ENCODE measurements at places on chromosomes 1 and 21.
A peak's percentile ranks its signal among the peaks of the same experiment; 100 is the strongest.

DNA sequence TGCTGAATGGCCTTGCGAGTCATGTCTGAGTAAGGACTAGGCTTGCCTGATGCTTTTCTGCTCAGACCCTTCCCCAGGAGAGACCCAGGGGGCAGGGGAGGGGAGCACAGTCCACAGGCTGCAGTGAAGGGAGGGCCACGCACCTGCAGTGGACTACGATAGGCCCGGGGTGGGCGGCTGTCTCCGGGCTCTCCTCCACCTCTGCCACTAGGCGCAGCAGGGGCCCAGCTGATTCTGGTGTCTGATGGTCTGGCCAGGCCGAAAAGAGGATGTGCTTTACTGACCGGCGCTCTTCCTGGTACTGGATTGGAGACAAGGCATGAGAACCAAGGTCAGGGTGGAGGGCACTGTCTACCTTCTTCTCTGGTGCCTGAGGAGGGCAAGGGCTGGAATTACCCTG, 7.9 kb upstream of the ARL8A start:
- no peak for DNase-seq

DNA sequence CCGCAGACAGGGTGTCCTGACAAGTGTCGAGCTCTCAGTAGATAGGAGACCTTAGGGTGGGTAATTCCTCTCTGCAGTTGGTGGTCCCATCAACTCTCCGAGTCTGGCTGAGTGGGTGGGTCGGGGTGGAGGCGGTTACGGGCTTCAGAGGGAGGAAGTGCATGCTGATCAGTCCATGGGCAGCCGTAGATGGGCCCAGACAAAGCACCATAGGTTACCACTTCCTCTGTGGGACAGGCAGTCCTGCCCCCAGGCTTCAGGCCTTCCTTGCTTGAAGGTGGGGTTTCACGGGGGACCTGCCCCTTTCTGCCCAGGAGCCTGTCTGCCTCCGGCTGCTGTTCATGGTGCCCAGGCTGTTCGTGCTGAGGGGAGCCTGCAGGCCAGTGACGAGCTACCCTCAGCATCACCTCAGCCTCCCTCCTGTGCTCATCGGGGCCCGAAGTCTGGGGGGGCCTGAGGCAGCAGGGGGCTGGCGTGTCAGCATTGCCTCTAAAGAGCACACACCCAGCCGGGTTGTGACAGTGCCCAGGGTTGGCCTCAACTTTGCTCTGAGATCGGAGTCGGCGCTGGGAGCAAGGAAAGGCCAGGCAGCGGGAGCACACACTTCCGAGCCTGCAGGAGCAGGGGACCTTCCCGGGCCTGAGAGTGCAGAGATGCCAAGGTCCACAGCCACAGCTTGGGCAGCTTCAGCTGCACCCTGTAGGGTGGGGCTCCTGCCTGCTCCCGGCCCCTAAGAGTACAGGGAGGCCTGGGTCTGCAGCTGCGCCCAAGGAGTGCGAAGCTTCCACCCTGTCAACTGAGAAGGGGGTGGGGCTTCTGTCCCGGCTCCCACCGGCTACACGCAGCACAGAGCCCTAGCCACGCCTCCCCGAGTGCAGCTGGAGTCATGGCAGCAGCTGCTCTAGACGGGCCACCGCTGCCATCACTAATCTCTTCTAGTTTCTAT, 225.4 kb upstream of the NRIP1 start:
- DNase-seq: no peak

DNA sequence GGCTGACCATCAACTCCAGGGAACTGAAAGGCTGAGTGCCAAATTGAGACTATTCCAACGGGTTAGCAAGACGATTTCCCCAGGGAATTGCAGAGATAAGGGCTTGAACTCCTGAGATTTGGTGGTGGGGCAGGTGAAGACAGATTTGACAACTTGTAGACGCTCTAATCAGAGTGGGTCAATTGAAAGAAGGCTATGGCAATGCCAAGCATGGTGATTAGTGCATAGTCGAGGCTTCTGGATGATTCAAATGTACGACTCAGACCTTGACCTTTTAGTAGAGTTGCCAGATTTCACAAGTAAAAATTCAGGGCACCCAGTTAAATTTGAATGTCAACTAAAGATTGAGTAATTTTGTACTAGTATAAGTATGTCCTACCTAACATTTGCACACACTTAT, 302.1 kb upstream of the SPAG17 start:
- no peak for DNase-seq

DNA sequence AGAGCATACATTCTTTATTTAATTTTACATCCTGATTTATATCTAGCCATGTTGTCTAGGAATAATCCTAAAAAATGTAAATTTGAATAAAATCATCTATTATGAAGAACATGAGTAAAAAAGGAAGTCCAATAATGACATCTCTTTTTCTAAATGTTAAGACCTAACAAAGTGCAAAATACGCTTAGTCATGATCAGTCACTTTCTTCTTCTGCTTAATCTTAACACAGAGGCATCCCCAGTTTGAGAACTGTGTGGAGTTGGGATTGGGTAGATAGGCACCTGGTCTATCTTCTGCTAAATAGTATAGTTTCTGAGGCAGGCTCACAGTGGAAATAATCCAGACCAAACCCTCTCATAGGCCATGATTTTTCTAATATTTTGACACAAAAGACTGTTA, 311.7 kb upstream of the LRRC7 start:
- DNase-seq: no peak

- DNase-seq: no peak
These were observed 497.1 kb downstream of the AGBL4 start for GRCh38 chr1:49526672-49527071.

DNA sequence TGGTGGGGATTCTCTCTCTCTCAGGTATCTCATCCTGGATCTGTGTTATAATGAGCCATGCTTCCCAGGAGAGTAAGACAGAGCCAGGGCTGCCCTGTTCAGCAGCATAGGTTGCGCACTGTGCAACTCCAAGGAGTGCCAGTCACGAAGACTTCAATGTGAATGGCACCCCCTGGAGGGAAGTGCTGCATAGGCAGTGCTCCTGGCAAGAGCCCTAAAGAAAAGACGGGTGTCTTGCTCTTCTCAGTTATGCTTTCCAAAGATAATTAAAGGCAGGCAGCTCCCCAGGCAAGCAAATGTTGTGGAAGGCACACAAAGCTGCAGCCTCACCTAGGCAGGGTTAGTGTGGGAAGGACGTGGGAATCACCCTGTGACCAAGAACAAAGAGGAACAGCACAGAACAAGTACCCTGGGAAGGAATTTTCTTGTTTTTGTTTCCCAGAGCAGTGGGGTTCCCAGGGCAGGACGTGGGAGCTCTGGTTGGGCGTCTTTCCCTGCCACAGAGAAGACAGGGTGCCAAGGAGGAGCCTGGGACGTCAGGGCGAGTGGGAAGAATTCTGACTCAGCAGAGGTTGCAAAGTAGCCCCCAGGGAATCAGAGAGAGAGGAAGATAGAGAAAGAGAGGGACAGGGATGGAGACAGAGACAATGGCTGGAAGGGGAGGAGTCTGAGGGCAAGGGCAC, 120.9 kb downstream of the KCNN3 start:
- peak; percentile 33 for DNase-seq

DNA sequence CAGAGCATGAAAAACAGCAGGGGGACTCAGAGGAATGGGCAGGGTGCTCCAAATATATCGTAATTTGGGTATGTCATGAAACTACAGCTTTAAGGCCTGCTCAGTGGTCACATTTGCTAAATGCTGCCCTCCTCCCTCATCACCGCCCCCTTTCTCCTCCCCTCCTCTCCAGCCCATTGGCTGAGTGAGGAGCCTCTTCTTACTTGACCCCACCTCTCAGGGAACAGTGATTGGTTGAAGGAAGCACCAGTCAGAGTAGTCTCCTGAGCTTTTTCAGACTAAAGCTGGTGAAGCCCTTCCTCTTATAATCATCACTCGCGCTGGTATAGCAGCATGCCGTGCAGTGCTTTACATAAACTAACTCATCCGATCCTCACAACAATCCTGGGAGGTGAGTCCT, 10.0 kb upstream of the TTC39A start:
- no peak for DNase-seq

DNA sequence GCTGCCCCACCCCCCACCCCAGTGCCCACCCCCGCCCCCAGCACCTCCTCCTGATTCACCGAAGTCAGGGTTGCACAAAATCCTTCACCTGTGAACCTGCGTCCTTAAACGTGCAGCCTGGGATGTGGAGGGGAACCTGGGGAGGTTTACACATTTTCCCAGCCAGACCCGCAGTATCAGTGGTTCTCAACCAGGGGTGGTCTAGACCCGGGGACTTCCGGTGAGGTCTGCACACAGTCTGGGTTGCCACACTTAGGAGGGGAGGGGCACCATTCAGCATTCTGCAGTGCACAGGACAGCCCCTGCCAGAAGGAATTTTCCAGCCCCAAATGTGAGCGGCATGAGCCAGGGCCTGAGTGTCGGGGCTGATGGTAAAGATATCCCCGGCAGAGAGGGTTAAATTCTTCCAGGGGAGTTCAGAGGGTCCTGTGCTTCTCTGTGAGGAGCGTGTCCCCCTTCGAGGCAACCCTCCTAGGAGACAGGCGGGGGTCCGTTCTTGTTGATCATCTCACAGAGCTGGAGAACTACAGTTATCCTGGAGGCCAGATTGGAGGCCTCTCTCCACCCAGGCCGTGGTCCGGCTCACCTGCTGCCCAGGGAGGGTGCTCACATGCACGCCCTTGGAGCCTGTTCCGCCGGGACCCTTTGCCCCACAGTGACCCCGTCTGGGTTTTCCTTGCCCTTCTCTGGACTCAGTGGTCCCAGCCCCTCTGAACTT, 113.6 kb downstream of the SIK1 start:
- no peak for DNase-seq

DNA sequence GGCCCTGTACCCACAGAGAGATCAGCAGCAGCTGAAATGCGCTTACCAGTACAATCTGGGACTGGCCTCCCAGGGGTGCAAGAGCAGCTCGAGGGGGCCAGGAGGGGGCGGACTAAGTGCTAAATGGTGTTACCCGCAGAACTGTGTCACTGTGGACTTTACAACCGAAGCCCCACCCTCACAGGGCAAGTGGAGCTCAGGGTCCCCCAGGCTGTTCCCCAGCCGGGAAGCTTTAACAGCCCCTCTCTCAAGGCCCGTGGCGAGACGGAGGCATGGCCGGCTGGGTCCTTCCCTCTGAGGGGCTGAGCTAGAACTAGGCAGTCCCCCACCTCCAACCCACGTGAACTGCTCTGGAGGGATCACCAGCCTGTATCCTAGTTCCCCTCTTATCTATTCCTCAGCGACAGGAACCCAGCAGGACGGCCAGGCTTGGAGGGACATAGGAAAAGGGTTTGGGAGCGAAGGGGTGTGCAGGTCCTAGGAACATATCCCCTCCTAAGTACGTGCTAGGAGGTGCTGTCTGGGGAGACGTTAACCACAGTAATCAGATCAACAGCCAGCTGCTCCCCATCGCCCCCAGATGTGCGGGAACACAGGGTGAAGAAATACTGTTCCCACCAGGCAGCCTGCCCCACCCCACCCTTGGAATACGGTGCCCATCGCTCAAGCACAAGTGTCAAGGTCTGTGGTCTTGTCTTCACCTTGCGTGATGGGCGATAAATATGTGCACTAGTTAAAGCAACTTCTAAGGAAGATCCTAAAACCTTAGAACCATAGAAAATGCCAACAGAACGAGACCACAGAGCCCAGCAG, 24.4 kb downstream of the ZBTB17 start:
- no peak for DNase-seq

GRCh38 chr1:88867743-88868521, 23.4 kb downstream of the GTF2B start:
- DNase-seq: no peak

DNA sequence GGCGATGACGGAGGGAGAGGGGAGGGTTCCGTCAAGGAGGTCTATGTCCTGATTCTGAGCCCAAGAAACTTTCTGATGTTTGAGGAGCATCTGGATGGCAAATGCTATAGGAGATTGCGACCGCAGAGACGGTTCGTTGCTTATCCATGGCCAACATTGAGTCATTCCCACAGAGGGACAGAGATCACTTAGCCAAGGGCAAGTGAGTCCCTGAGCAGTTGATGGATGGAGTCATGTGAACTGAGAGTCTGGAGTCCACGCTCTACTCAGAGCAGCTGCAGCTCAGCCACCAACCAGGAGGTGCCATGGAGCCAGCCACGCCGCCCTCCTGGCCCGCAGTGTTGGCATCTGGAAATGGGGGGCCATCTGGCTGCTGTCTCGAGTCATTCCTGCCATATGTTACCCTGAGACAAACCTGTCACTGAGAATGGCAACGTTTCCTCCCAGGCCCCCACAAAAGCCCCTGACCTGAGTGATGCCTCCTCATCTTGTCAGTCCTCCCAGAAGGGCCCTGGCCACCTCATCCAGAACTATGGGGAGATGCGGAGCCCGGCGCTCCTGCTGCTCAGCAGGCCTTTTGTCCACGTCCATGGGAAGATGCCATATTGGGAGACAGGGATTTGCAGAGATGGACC, 58.6 kb downstream of the ATP5PO start:
- no peak for DNase-seq

- no peak for DNase-seq
These were observed 8.6 kb upstream of the ACTRT2 start for GRCh38 chr1:3012456-3013291.

DNA sequence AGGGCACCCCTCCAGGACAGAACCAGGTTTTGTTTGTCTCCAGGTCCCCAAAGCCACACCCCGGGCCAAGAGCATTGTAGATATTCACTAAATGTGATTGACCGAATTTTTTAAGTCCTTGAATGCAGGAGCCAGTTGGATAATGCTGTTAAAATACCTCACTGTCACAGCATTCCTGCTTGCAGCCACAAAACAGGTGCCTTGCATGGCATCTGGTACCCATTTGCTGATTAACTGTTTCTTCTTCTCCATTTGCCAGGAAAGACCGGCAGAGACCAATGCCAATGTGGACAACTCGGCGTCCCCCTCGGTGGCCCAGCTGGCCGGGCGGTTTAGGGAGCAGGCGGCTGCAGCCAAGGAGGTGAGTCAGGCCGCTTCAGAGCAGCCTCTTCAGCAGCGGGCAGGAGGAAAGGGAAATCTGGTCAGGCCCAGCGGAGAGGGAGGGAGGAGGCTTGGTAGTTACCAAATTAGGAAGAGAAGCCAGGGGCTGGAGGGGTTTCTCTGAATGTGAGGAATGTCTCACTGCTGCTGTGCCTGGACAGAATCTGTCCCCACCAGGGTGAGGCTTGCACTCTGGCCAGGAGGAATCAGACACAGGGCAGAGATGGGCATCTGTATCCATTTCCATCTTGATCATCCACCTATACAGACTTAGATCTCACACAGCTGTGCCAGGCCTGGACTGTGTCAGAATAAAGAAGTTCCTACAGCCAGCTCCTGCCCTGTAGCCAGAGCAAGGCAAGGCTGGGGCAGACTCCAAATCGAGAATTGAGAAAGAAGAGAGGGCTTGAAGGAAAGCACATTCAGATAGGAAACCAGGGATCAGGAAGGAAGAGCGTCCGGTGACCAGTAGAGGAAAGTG, 37.9 kb upstream of the MPZL1 start:
- no peak for DNase-seq

- DNase-seq: no peak
These were observed 210.6 kb upstream of the HOOK1 start for GRCh38 chr1:59604191-59604590.

DNA sequence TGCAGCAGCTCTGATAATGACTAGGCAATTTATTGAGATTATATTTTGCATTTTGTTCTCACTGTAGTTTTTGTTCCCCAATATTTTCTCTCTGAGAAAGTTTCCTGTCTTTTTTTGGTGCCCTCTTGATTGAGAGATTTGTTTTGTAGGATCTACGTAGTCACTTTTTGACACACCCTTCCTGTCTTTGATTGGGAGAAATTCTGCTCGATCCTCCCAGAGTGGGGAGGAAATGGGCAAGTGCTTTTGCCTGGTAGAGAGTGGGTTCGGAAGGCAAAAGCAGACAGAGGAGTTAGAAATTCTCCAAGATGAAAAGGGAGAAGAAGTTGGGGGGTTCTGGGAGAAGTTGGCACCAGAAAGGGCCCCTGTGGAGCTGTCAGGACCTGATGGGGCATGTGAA, 42.1 kb upstream of the SYT6 start:
- DNase-seq: no peak

All from left lobe of liver (tissue), 2 donors.